D341Med (cell line): ENCODE measurements at places on chromosomes 3 and 15.

DNA sequence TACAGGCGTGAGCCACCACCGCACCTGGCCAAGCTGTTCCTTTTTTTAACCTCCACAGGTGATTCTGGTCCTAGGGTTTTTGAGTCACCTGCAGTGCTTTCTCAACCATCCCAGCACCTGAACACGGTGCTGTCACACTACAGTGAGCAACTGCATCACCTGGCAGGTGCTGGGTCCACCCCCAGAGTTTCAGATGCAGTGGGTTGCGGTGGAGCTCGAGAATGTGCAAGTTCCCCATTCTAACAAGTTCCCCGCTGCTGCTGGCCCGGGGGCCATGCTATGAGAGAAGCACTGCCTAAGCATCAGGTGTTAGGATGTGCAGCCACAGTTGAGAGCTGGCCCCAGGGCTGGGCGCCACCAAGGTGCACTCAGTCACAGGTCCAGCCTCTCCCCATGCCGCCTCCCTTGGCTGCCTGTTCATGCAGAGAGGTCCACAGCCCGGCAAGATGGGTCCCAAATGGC, 18.0 kb downstream of the ISG20 start:
- DNase-seq, result no peak

DNA sequence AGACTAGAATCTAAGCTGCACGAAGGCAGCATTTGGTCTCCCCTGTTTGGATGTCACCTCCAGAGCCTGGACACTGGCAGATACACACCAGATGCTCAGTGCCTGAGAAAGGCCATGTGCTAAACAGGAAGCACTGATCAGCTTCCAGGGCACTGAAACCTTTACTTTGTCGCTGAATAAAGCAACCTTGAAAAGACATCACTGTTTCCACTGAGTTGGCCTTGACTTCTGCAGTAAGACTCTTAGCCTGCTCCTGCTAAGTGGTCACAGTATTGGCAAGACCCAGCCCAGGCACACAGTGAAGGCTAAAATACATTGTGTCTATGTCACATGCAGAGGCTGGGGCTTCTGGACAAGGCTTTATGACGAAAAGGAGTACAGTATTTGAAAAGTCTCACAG, 104.3 kb upstream of the ICE2 start:
- DNase-seq, result no peak

- no peak for DNase-seq
These were observed 49.9 kb downstream of the FNDC3B start for GRCh38 chr3:172089250-172089649.

DNA sequence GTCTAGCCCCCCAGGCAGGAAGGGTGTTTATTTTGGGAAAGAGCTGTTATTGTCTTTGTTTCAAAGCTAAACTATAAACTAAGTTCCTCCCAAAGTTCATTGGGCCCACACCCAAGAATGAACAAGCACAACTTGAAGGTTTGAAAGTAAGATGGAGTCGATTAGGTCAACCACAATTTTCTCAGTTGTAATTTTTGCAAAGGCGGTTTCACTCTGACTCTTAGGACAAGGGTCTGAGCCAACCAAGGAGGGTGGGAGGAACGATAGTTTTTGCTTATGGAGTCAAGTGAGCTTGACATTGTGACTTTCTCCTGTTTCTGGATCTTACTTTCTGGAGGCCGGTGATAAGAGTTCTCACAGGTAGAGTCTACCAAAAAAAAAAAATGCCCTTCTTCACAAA, 5.8 kb upstream of the ZNF770 start:
- DNase-seq, result no peak

DNA sequence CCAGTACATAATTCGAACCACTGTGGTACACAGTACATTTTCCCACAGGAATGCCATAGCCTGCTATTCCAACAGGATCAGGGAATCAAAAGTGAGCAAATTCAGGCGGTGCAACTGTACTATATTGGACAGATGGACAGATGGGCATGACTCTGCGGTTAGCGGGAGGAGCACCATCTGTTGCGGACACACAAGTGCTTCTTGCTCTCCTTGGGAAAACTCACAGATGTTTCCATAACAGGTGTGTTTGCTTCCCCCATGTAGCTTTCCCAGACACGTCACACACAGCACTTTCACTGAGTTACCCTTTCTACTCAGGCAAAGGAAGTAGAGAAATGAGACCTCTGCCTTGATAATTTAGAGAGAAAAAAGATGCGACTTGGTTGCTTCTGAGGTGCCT, 325.1 kb upstream of the THBS1 start:
- no peak for DNase-seq

DNA sequence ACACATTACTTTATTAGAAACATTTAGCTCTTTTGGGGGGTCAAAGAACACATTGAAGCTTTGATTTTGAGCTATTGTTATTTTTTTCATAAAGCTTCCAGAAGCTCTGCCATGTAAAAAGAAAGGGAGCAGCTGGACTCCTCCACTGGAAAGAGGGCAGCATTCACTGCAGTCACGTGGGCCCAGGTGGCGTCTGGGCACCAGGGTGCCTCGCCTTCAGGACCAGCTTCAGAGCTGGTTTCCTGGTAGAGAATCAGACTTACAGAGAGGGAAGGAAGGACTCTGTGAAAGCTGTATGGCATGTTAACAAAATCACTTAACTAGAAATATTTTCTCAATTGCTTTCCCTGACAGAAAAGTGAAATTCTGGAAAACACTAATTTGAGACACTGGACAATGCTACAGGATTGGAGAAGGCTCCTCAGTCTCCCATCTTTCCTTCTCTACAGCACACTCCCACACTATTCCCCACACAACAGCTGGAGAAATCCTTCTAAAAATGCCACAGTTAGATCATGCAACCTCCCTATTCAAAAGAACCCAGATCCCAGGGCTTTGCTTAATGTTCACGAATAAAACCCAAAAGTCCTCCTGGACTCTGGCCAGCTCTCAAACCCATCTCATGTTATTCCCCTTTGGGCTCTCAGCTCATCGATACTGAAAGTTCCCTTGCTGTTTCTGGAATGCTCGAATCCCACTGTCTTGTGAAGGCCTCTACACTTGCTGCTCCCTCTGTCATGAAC, 83.2 kb downstream of the NFKBIZ start:
- DNase-seq, result no peak

GRCh38 chr3:147389717-147390116, 16.6 kb downstream of the ZIC4 start:
- DNase-seq, result no peak

- no peak for DNase-seq
These were observed 56.2 kb downstream of the EIF3J start for GRCh38 chr15:44593042-44593736.

GRCh38 chr3:77191640-77192039, 151.7 kb downstream of the ROBO2 start:
- DNase-seq, result no peak

GRCh38 chr3:137514853-137515252, 249.3 kb upstream of the SOX14 start:
- DNase-seq, result no peak

- no peak for DNase-seq
These were observed 35.7 kb downstream of the EEFSEC start for GRCh38 chr3:128188956-128189355.

DNA sequence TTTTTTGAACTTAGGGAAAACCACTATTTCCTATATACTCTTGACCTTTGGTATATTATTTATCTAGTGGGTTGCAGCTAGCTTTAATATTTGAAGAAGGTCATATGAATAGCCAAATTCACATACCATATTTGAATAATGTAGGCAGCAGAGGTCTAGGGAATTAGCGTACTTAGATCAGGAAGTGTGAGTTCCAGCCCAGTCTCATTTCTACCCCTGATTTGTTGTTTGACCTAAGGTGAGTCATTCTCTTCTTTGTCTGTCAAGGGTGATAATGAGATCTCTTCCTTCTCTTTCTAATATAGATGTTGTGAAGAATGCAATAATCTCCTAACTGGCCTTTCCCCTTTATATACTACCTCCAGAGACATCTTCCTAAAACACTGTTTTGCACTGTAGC, 36.6 kb upstream of the ZPLD1 start:
- no peak for DNase-seq

- no peak for DNase-seq
These were observed 2.0 kb upstream of the BHLHE40 start for GRCh38 chr3:4977001-4977852.

DNA sequence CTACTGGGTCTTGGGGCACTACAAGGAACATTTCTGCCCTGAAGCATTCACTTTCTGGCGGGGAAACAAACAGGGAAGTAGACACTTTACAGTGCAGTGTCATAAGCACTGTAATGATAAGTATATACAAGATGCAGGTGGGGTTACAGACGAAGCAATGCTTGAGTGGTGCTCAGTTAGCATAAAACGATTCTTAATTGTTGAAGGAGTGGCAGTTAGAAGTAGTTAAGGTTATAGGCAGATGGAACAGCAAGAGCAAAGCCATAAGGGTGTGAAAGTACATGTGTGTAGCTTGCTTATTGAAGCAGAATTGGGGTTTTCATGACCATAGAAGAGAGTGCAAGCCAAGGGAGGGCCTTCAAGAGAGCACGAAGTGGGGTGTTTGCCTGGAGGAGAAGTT, 46.2 kb downstream of the SLC25A26 start:
- DNase-seq, result no peak

DNA sequence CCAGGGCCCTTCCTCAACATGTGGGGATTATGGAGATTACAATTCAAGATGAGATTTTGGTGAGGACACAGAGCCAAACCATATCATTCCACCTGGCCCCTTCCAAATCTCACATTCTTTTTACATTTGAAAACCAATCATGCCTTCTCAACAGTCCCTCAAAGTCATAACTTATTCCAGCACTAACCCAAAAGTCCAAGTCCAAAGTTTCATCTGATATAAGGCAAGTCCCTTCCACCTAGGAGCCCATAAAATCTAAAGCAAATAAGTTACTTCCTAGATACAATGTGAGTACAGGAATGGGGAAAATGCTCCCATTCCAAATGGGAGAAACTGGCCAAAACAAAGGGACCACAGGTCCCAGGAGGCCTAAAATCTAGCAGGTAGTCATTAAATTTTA, 309.5 kb upstream of the SLITRK3 start:
- DNase-seq, result no peak

GRCh38 chr3:99084156-99084555, 182.7 kb upstream of the DCBLD2 start:
- DNase-seq, result no peak
